COR-L47 (cell line): ENCODE measurements at places on chromosomes 7 and 10.

- no peak for DNase-seq
Observed at GRCh38 chr10:48475943-48476278, 129.0 kb downstream of the ARHGAP22 start.

DNA sequence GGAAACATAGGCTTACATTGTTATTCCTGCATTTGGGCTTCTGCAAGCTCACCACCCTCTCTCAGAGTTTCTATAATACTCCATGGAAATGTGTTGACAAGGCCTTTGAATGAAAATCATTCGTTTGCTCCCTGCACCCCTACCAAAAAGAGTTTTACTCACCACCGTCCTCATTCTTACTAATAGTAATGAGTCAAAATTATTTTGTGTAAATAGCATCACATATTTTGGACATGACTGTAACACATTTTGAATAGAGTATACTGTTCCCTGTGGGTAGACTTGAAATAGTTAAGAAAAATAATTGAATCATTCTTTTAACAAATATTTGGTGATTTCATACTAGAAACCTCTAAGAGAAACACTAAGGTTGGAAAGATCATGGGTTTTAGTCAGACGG lies 84.6 kb downstream of the AKAP9 start:
- no peak for DNase-seq

- DNase-seq, result peak; percentile 6
Observed at GRCh38 chr7:116862951-116863670, 724 bp downstream of the CAPZA2 start.

- no peak for DNase-seq
Observed at GRCh38 chr10:34584164-34584563, 230.9 kb downstream of the PARD3 start.

- no peak for DNase-seq
Observed at GRCh38 chr10:6128591-6129251, 39.9 kb downstream of the RBM17 start.

- DNase-seq, result no peak
Observed at GRCh38 chr7:134844200-134844599, 64.8 kb downstream of the CALD1 start.

GRCh38 chr10:10394933-10395658 lies 622.6 kb upstream of the CELF2 start:
- DNase-seq, result no peak

DNA sequence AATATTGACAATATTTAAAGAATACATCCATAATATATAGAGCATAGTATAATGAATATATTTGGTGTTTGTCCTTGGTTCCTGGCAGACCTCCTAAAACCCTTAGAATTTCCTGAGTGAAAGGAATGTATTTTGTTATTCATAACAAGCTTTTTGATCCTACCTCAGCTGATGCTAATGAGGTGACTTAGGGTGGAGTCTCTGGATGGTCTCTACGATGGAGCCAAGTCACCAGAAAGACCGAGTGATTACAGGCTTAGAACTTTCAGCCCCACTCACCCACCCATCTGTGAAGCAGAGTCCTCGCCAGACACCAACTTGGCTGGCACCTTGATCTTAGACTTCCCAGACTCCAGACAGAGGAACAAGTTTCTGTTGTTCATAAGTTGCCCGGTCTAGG lies 35.9 kb downstream of the UPF2 start:
- DNase-seq, result no peak
